ENCODE measurements at places on chromosomes 16 and 17. TPM values are rescaled to one million over a fixed set of nuclear protein-coding genes. Genes with fewer than 3 reads are reported as not detected.

MEIOB gene
- not detected for total RNA-seq

EMC6 gene
- total RNA-seq = 18.5 TPM

C16orf89 gene
- 15.7 TPM for total RNA-seq

KRT25 gene
- not detected for total RNA-seq

USP10 gene
- 64.3 TPM for total RNA-seq

MYO15A gene
- 3.6 TPM for total RNA-seq

ZFP3 gene
- 6.1 TPM for total RNA-seq

LRRC45 gene
- 7.8 TPM for total RNA-seq

DNA sequence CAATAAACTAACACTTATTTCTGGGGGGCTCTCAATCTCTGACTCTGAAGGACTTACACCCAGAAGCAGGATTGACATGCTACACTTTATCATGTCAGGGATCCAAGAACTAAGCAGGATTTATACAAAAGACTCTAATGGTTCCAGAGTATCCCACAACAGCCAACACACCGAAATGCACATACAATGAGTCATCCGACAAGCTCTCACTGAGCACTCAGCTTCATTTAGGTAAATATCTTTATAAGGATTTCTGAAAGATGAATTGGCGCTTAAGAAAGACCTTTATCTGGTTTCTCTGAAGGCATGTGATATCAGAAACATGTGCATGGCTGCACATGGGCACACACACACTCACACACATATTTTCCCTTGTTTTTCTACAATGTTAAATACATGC is 77.2 kb downstream of the TOX3 start:
- no peak for DNase-seq

- no peak for DNase-seq
Observed at GRCh38 chr16:86134802-86135461, 236.0 kb downstream of the IRF8 start.

DNA sequence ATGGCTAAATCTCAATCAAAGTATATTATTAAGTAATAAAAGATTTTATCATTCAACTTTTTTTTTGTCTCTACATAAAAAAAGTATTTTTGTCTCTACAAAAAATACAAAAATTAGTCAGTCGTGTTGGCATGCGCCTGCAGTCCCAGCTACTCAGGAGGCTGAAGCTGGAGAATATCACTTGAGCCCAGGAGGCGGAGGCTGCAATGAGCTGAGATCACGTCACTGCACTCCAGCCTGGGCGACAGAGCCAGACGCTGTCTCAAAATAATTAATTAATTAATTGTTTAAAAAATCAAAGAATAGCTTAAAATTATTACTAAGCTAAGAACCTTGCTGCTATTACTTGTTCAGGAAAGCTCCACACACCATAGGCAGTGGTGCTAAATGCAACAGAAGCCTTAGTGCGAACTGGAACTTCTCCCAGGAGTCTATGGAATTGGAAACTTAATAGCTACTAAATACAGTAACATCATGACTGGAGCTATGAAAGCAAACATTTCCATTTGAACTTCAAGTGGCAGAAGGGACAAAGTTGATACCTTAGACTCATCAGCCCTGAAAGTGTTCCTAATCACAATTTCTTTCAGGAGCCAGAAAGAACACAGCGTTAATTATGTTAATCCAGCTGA is 22.6 kb downstream of the ADCY9 start:
- DNase-seq = peak; percentile 78

DNA sequence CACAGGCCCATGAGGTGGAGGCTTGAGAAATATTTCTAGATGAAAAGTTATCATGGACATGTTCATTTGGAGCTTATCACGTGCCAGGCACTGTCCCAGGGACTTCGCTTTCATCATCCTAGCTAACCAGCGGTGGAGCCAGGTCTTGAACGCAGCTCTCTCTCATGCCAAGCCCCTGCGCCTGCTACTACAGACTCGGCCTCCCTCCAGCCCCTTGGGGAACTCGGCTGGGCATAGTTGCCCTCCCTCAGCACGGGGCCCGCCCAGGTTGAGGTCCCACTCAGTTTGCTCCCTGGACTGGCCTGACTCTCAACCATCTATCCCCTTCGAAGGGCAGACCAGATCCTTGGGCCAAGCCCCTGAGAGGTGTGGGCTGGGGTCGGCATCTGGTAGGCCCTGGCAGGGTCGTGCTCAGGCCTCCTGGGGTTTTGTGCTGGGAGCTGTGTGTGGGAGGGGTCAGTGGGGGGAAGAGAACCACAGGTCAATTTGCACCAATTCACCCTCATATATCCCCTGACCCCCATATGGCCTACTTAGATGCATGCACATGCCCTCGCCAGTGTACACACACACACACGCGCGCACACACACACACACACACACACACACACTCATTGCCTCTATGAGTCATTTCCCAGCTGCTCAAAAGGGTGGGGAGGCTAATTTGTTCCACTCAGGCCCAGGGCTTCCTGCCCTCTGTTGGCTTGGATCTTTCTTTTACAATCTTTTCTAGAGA is 12.1 kb upstream of the SCN4A start:
- DNase-seq = no peak

- peak; percentile 61 for DNase-seq
Observed at GRCh38 chr17:83198366-83199341, 119.2 kb downstream of the METRNL start.

DNA sequence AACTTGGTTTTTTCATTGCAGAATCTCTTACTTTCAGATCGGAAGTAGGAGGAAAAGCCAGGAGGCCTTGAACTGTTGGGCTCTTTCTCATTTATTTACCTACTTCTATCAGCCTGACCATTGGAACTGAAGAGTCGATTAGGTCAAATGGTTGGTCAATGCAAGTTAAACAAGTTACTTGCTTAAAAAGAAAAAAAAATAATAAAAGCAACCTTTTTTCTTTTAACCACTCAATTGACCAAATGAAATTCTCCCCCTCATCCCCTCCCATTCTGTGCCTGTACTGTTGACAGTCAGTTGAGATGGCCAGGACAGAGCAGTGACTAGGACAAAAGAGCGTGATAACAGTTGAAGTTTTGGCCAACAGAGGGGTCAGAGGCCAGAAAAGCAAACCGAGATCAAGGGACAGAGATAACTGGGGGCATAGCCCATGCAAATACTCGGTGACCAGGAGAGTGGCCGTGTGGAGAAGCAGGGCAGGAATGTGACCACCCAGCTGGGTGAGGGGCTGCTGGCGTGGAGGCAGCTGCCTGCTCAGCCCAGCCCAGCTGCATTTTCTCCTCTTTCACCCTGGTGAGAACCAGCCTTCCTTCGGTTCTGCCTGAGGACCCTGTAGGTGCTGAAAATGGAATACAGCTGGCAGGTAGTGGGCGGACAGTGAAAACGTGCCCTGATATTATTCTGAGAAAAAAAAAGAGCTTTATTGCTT is 72.2 kb downstream of the HS3ST3B1 start:
- DNase-seq = no peak

DNA sequence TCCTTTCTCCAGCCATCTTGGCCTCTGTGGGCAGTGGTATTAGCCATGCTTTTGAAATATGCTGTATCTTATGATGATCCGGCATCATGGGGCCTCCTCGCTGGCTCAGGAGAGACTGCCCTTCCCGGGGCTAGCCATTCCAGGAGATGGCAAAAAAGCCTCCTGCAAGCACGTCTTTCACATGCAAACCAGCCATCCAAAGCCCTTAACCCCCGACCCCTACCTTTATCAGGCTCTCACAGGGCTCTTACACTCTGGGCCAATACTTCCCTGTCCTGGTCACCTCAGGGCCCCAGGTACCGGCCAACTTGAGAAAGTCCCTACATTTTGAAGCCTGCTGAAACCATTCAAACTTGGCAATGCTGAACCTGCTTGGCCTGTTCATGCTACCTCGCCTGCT is 36.4 kb downstream of the MYH13 start:
- DNase-seq = no peak

GRCh38 chr17:57174591-57174990 is 81.7 kb upstream of the MSI2 start:
- no peak for DNase-seq

GRCh38 chr16:52101246-52101645 is 445.7 kb downstream of the TOX3 start:
- DNase-seq = no peak

- DNase-seq = no peak
Observed at GRCh38 chr16:78988361-78988969, 612.1 kb downstream of the MAF start.

DNA sequence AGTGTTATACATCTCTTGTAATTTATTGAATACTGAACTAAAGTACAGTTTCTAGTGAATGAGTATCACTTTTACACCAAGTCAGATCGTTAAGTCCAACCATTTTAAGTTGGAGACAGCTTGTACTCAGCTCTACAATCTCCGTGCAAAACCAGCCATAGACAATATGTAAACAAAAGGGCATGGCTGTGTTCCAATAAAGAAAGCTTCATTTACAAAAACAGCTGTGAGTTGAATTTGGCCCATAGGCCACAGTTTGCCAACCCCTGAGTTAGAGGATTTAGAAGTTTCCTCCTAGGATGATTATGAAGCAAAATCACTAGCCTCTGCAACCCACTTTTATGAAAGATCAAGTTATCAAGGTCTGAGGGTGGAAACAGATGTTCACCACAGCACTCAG is 105.7 kb upstream of the RCVRN start:
- no peak for DNase-seq

- DNase-seq = no peak
Observed at GRCh38 chr16:4180511-4180910, 61.4 kb downstream of the SRL start.

GRCh38 chr17:35729405-35729833 is 2.0 kb upstream of the RASL10B start:
- no peak for DNase-seq

GRCh38 chr16:73047221-73047535 is 750 bp downstream of the ZFHX3 start:
- no peak for DNase-seq

- no peak for DNase-seq
Observed at GRCh38 chr16:27189335-27189972, 13.9 kb upstream of the KDM8 start.

GRCh38 chr16:87939562-87940423 is 3.5 kb upstream of the CA5A start:
- no peak for DNase-seq

DNA sequence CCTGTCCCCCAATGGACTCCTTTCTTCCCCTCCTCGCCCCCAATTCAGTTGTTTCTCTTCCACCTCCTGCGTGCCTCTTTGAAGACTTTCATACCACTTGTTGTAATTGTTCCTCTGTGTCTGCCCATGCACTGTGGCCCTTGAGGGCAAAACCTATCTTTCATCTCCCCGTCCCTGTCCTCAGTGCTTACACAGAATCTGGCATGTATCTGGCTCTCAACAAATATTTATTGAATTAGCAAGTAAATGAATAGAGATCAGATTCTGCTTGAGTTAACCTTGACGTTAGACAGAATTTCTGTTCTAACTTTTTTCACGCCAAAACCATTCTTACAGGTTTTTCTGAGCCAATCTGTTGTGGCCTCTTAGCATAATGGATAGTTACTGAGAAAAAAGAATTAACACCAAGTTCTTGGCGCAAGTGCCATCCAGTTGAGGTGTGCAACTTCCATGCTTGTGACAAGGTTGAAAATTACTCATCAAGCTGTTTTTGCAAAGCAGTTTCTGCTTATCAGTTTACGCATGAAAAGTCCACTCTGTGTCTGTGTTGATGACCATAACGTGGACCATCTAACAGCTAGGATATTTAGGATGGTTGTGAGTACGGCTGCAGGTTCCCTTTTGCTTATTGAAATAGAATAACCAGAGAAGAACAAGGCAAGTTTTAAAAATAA is 215.1 kb downstream of the PRKCA start:
- no peak for DNase-seq

GRCh38 chr17:35743626-35744328 is 9.3 kb downstream of the GAS2L2 start:
- DNase-seq = peak; percentile 39

DNA sequence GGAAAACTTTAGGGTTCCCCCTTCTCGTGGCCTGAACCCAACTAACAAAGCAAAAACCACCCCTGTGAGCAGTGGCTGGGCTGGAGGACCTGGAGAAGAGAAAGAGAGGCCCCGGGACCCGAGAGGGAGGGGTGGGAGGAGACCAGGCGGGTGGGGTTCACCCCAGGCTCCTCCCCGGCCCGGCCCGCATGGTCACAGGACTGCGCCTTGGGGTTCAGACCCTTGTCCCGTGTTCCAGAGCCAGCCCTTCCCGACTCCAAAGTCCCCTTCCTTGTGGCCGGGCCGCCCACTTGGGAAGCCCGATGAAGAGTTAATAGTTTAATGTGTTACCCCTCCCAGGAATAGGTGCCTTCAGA is 852 bp downstream of the MARVELD3 start:
- no peak for DNase-seq

DNA sequence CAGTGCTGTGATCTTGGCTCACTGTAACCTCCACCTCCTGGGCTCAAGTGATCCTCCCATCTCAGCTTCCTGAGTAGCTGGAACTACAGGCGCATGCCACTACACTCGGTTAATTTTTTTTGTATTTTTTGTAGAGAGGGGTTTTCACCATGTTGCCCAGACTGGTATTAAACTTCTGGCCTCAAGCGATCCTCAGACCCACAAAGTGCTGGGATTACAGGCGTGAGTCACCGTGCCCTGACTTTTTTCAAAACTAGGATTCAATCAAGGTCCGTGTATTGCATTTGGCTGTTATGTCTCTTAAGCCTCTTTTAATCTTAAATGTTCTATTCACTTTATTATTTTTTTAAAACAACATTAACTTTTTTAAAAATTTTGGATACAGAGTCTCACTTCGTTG is 4.3 kb upstream of the CCL22 start:
- DNase-seq = no peak

DNA sequence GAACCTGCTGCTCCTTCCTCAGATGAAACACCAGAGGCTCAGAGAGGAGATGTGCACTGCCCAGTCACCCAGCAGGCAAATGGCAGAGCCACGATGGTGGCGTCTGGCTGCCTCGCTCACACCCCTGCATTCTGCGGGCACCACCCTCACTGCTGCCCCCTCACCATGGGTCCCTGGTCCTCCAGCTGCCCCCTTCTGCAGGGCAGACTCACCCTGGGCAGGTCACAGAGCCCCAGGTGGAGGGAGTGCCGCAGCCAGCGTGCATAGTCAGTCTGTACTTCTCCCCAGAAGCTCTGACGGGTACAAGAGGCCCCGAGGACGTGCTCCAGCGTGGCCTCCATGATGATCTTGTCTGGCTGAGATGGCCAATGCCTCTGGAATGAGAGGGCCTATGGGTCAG is 52.9 kb downstream of the RMI2 start:
- DNase-seq = no peak

DNA sequence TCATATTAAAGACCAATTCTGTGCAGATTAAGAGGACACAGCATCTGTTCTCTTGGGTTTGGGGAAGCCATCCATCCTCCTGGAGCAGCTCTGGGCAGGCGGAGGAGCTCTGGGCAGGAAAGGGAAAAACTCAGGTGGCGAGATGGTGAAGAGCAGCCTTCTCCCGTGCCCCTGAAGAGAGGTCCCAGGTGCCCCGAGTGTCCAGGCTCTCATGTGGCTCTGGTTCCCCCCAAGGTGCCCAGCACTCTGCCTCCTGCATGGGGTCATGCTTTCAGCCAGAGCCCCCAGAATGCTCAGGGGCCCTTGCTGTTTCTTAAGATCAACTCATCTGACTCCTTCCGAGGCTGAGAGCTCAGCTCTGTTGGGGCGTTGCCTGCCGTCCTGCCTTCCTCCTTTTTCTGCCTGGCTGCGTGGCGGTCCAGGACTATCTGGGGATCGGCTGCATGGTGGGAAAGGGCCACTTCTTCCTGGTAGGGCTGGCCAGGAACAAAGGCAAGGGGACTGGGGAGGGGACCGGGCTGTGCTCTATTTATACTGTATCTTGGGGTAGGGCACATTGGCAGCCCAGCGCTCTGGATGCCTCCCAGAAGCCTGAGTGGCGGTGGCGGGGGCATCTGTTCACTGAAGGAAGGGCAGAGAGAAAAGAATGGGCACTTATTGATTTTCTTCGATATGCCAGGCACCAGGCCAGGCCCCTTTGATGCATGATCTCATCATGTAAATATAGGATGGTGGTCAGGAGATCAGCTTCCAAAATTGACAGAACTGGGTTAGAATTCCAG is 103.2 kb upstream of the SDK2 start:
- no peak for DNase-seq

Measured in sigmoid colon (tissue), 7 donors.